NCI-H2107 (cell line): ENCODE measurements at places on chromosomes 6 and 20.

- DNase-seq, result no peak
These were observed 224.4 kb downstream of the UST start for GRCh38 chr6:148971031-148971927.

DNA sequence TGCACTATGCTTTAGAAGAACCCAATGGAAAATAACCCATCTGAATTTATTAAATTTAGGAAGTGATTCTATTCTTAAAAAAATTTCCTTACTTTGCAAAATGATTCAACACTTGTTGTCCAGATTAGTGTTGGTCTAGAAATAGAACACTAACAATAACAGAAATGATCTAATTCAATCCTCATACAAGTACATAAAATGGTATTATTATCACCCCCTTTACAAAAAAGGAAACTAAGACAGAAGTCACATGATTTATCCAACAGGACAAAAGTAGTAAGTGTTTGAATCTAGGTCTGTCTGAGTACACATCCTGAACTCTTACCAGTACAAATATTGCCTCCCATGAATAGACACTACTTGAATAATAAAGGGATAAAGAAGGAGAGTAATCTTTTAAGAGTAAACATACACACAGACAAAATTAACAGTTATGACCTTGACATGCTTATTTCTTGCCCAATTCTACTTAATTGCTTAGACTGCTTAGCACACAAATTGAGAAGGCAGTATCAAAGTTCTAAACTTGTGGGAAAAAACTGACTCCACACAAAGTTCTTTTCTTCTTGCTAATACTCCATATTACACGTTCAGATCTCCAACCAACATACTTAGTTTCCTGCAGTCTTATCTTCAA lies 195.4 kb upstream of the RUNX2 start:
- DNase-seq, result no peak

- DNase-seq, result no peak
These were observed 172.5 kb upstream of the THEMIS start for GRCh38 chr6:128073389-128073788.

DNA sequence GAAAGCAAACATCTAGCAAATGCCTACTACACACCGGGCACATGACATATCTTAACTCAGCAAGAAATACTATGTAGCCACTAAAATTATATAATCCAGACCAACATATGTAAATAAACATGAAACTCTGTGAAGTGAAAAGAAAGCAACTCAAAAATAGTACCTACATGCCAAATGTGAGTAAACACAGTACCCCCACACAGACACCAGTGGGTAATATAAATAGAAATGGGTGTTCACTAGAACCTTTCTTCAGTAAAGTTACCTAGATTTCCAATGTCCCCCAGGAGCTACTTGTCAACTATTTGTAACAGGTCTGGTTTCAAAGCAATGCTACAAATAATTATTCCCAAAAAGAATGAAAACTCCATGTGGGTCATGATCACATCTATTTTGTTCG lies 25.5 kb downstream of the TRERF1 start:
- no peak for DNase-seq

- DNase-seq, result no peak
These were observed 296.9 kb downstream of the FOXC1 start for GRCh38 chr6:1906609-1907008.

DNA sequence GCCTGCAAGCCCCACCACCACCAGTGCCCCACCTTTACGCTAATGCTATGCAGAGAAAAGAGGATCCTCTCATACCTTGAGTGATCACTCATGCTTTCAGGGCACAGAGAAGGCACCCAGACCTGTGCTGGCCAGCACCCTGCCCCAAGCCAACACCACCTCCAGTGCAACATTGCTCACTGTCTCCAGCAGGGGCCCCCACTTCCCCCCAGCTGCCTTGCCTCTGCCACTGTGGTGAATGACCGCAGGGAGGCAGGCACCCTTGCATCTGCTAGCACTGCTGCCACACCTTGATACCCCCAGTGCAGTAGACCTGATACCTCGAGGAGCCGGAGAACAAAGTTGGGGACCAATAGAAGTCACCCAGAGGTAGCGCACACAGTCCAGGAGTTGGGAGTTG lies 139.2 kb upstream of the PLN start:
- no peak for DNase-seq

DNA sequence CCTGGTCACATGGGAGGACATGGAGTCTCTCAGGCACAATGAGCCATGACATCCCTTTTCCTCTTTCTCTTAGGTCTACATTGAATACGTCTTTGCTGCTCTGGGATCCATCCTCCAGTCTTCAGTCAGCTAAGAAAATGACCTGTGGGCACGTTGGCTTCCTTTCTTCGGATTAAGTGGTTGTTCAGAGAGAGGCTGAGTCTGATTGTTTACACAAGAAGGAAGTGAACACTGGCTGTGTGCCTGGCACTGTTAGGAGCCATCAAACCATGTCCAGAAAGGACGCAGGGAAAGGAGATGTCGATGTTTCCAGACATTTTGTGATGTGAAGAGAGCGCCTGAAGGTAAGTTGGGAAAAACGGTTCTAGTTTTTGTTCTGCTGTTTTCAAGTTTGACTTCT lies 309.9 kb upstream of the CDYL start:
- no peak for DNase-seq

DNA sequence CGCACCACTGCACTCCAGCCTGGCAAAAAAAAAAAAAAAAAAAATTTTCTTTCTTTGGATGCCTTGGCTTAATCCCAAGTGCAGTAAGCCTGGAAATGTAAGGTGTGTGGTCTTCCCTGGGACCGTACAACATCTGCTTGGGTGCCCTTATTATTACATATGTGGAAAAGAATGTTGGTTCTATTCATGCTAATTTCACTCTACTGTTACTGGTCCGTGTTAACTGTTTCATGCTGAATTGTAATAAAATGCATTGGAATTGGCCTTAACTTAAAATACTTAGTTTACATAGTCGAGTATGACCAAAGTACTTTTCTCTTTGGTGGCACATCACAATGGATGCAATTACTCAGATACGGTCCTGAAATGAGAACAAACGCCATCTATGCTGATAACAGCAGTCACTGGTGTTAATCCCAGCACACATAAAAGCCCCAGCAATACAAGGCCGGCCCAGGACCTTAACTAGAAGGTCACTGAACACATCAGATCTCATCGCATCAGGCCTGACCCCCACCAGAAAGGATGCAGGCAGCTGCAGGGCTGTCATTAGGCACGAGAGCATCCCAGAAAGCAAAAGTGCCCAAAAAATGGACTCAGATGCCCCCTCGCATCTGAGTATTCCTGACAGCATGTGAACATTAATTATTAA lies 1.2 kb downstream of the SERPINB6 start:
- no peak for DNase-seq

DNA sequence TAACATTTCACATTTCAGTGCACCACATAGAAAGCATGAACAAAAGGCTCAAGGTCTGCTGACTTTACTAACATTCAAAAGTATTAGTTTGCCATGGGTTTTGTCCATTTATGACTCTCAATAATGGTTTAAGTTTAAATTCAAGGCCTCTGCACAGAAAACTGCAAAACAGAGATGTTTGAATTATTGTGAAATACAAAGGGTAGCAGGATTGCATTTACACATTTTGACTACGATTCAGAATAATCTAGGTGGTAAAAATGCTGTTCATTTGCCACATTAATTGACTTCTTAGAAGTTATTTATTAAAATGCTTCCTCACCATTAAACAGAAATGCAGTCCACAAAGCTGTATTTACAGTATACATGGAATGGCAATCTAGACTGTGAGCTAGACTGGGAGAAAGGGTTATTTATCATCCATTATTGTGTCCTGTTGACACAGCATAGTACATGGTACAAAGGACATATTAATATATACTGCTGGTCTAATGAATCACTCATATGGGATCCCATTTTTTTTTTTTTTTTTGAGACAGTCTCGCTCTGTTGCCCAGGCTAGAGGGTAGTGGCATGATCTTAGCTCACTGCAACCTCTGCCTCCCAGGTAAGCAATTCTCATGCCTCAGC lies 18.0 kb downstream of the USP49 start:
- DNase-seq, result no peak

- no peak for DNase-seq
These were observed 296.2 kb downstream of the RIMS1 start for GRCh38 chr6:72182337-72183246.

DNA sequence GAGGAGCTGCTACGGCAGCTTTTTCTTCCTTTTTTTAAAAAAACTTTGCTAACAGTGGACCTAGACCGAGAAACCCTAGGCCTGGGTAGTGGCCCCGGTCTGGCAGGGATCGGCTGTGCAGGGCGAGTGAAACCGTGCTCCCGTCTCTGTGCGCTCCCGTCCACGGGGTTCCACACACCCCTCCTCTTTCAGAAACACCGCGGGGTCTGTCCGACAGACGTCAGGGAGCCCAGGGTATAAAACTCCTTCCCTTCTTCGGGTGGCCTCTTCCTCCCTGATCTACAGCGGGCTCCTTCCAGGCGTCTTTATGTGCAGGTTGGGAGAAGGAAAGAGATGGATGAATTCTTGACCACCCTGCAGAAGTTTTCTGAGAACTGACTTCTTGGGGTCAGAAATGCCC lies 27.1 kb upstream of the SMOC2 start:
- DNase-seq, result no peak

DNA sequence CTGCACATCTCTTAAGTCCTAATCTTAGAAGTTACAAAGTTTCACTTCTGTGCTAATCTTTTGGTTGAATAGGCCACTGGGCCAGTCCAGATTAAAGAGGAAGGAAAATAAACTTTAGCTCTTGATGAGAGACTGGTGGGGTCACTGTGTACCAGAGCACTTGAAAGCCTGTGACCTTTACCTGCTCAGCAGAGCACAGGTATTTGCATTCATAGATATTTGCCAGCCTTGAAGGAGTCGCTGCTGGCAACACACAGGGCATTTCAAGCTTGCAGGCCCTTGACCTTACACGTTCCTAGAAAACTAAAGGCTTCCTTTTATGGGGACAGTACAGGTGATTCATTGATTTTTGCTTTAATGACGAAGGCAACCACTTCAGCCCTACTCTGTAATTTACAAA lies 108.4 kb upstream of the SLC22A23 start:
- no peak for DNase-seq

GRCh38 chr6:10583509-10583901 lies 62.4 kb downstream of the GCNT2 start:
- no peak for DNase-seq

DNA sequence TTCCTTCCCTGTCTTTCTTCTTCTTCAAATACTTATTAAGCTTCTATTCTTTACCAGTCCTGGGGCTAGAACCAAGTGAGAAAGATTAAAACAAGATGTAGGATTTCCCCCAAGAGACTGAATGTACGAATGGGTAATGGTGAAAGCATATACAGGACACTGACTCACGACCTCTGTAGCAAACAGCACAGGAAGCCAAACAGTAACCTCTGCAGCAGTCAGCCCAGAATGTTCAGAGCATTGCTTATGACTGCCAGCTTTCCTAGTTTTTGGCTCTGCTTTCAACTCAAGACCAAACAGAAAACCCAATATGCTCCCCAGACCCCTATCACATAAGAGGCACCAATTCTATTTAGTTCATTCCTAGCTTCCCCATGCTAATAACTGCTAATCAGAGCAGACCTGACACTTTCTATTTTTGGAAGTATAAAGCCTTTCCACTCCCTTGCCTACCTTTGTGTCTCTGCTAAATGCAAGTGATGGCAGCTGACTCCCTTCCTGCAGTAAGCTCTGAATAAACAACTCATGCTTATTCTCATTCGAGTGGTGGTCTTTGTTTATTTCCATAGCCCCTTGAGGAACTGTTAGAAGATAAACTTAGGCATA lies 690.6 kb downstream of the EPM2A start:
- no peak for DNase-seq

DNA sequence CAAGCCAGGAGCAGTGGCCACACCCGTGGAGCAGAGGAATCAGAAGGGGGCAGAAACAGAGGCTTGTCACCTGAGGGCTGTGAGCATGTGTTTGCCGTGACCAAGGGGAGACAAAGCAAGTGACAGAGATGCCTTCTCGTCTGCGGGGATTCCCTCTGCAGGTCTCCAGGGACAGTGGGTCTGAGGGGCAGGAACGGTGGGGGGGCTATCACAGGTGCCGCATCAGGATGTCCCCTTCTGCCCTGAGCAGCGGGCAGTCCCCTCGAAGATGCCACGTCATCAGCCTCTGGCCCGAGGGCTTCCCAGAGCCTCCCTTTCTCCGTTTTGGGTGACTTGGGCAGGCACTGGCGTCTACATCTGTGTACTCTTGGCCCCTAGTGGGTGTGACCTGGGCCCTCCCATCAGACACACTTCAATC lies 338.7 kb downstream of the PREX1 start:
- no peak for DNase-seq

- no peak for DNase-seq
These were observed 108.4 kb upstream of the PRSS16 start for GRCh38 chr6:27138837-27139755.
